Activated T-cell treated with anti-CD3 and anti-CD28 coated beads, Interleukin-2, amount 50 U/mL, for 4 hours (primary cell): ENCODE measurements at places on chromosomes 3 and 15.

GRCh38 chr3:111885578-111885977 lies 26.5 kb downstream of the PHLDB2 start:
- no peak for DNase-seq

- no peak for DNase-seq
These were observed 1198.3 kb upstream of the ALCAM start for GRCh38 chr3:104168386-104168785.

- no peak for DNase-seq
These were observed 229.9 kb downstream of the IL5RA start for GRCh38 chr3:2880218-2880756.

GRCh38 chr3:50230104-50230793 lies 5.8 kb upstream of the GNAI2 start:
- no peak for DNase-seq

GRCh38 chr3:134426660-134427181 lies 52.5 kb upstream of the AMOTL2 start:
- DNase-seq = no peak

DNA sequence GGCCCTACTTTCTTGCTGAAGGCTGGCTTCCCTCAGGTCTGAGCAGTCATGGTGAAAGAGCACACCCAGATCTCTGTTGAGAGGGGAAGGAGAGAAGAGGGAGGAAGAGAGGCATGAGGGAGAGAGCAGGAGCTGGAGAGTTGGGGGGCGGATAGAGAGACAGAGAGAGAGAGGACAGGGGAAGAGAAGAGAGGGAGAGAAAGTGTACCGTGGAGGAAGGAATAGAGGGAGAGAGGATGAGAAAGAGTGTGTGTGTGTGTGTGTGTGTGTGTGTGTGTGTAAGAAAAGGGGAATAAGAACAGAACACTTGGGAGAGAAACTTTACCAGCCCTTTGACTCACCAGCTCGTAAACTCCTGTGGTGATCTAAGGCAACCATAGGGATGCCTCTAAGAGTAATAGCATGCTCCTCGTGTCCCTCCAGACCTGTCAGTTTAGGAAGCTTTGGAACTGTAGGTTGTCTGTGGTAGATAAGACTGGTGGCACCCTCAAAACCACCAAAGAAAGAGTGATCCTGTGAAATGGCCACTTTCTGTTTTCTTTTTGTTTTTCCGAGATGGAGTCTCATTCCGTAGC lies 18.2 kb downstream of the ZNF592 start:
- DNase-seq = no peak

DNA sequence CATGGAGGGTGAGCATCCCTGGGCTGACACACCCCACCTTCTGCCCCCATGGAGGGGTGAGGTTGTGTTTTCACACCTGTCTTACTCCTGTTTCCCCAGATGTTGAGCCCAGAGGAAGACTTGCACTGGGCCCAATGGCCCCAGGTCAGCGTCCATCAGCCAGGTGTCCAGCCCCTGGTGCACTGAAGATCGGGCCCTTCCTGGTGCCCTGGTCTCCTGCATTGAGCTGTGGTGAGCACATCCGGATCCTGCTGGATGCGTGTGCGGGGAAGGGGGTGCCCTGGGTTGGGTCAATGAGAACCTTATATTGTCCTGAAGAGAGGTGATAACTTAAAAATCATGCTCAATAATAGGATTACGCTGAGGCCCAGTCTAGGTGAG lies 227.3 kb downstream of the SNRPN start:
- peak; percentile 2 for DNase-seq

DNA sequence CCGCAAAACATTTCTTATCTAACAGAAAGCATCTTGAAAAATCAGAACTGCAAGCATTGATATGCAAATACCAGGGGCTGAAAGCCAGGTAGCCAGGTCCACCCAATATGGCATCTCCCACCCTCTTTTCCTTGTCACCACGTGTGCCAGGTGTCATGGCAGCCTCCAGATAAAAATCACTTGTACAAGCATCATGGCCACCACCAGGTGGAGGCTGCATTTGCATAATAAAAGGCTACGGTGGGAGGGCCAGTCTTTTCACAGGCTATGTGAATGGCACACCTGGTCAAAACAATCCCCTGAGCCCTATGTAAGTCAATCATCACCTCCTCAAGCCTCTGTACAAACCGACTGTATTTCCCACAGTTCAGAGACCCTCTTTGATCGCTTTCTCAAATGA lies 1233.1 kb upstream of the ALCAM start:
- DNase-seq = no peak
